Femur (tissue), 1 donor: ENCODE measurements at places on chromosomes 4 and X.

DNA sequence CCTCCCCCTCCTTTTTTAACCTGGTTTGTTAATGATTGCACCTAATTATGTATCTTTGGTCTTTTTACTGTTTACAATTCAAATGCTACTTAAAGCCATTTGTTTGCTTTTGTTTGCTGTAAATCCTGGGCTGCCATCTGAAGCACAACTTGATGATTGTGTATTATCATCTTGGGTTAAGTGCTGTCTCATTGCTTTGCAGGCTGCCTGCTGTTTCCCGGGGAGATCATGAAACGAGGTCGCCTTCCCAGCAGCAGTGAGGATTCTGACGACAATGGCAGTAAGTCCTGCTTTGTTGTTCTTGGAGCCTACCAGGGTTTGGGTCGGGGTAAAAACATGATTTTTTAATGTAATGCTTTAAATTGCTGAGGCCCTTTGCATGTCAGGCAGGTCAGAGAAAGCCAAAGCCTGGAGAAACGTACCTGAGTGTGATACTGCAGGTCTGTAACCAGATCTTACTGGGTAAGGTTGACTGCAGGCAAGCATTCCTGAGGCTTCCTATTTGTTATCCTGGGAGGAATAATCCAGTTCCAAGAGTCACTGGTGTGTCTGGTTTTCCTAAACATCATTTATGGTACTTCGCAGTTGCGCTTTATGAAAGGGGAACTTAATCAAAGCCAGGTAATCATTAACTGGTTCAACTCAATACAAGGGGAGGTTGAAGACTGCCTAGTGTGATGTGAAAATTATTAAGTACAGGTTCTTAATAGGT lies 22.2 kb downstream of the JADE1 start:
- no peak for DNase-seq

GRCh38 chr4:122826553-122827257 lies at the start of gene FGF2:
FGF2 (plus strand) TSS chr4:122826831; CDS start chr4:122827175, 344 bp downstream.
- peak; percentile 93 for DNase-seq

- DNase-seq = no peak
Measured at GRCh38 chrX:63917296-63917695, 132.3 kb upstream of the ARHGEF9 start.

DNA sequence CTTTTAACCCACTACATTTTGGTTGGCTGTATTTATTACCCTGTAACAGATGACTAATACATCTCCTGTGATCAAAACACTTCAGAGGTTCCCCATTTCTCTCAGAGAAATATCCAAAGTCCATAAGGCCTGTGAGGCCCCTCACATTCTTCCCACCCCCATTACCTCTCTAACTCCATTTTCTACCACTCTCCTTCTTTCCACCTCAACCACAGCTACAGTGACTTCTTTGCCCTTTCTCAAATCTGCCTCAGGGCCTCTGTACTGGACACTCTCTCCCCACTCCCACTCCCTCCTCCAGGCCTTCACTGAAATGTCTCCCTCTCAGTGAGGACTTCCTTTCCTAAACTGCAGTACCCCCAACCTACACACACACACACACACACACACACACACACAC lies 8.4 kb upstream of the TMEM144 start:
- DNase-seq = no peak

DNA sequence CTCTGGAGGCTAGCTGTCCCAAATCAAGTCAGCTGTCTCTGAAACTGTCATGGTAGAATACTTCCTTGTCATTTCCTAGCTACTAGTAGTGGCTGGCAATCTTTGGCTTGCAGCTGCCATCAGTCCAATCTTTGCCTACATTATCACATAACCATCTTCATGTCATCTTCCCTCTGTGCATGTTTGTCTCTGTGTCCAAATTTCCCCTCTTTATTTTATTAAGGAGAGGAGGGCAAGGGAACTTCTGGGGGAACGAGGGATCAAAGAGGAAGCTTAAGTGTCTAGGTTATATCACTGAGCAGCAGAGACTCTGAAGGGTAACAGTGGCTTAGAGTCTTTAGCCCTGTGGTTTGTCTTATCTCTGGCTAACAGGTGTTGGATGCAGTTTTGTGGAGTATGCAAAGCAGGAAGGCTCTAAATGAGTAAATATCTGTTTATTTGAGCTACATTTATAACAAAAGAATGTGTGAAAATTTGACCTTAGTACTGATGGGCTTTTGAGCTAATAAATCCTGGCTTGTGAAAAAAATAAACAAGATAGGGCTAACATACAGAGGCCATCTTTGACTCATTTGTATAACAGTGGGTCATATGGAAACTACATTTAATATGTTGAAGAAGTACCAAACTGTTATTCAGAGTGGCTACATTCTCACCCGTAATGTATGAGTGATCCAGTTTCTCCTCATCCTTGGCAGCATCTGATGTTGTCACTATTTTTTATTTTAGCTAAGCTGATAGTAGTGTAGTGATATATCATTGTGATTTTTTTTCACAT lies 49.4 kb upstream of the ENOX2 start:
- no peak for DNase-seq

GRCh38 chrX:68658530-68658929 lies 11.1 kb downstream of the STARD8 start:
- DNase-seq = no peak

DNA sequence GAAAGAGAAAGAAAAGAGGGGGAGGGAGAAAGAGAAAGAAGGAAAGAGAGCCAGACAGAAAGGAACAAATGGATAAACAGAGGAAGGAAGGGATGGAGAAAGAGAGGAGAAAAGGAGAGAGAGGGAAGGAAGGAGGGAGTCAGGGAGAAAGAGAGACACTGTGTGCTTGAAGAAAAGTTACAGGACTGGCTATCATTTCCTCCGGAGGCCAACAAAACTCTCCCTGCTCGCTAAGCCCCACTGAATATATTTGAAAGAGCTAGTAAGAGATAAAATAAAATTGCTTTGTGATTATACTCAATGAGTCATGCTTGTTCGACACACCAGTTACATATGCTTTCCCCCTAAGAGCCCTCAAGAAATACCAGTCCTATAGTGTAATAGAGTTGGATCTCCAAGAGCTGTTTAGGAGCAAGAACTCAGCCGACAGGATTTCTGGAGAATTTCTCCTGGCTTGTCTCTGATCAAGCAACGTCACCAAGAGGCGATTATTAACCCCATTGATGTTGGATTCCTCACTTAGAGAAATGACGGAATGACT lies 102.2 kb downstream of the MXRA5 start:
- no peak for DNase-seq

DNA sequence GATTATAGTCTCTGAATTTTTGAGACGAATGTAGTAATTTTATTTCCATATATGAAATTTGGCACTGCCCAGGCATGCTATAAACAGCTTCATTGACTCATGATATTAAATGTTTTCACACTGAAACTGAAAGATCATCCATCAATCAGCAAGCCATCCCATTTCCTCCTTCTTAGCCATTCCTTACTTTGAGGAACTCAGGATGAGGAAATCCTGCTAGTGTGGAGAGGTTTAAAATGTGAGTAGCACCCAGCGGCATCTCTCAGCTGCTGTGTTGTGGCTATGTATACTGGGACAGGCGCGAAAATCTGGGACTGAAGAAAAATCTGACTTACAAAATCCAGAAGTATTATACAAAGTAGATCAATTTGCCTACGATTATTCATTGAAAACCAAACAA lies 52.1 kb downstream of the PTCHD1 start:
- no peak for DNase-seq

DNA sequence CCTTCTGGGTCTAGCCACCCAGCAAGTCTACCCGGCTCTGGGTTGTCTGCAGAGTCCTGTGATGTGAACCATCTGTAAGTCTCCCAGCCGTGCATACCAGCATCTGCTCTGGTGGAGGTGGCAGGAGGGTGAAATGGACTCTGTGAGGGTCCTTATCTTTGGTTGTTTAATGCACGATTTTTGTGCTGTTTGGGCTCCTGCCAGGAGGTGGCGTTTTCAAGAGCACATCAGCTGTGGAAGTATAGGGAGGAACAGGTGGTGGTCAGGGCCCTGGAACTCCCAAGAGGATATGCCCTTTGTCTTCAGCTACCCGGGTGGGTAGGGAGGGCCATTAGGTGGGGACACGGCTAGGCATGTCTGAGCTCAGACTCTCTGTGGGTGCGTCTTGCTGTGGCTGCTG lies 66.5 kb upstream of the ZFP42 start:
- DNase-seq = no peak

GRCh38 chr4:87848622-87849351 lies 16.0 kb downstream of the MEPE start:
- DNase-seq = peak; percentile 63

DNA sequence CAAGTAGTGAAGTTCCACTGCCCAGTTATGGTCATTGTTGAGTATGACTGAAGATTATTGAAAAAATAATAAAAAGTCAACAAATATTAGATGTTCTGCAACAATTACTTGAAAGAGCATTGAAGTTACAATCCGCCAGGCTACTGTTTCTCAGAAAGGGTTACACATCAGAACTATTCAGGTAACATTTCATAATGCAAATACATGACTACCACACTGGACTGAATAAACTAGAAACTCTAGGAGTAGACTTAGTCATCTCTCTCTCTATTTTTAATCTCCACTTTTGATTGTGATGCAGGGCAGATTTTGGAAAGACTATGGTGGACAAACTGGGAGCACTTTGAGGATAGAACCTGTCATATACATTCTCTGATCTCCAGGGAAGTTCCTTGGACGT lies 748.2 kb upstream of the ATOH1 start:
- no peak for DNase-seq

- DNase-seq = no peak
Measured at GRCh38 chr4:162350331-162350730, 186.5 kb upstream of the FSTL5 start.

GRCh38 chrX:2614911-2615310 lies 76.2 kb upstream of the CD99 start:
- no peak for DNase-seq

DNA sequence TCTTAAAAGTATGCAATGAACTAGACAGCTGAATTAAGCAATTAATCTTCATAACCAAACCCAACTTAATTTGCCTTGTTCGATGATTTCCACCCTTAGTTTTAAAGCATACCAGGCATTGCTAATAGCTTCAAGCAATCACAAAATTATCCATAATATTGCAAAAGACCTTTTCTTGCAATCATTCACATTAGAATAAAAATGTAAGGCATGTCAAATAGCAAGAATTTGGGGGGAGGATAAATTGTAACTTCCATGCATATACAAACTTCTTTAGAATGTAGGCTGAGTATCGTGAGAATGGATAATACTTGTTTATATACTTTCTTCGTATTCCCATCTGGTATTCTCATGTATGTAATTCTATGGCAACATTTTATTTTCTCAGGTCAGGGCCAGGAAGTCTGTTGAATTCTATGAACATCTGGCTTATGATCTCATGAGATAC lies 28.7 kb upstream of the BMP2K start:
- DNase-seq = no peak

- DNase-seq = no peak
Measured at GRCh38 chr4:78242071-78242470, 184.9 kb downstream of the FRAS1 start.

DNA sequence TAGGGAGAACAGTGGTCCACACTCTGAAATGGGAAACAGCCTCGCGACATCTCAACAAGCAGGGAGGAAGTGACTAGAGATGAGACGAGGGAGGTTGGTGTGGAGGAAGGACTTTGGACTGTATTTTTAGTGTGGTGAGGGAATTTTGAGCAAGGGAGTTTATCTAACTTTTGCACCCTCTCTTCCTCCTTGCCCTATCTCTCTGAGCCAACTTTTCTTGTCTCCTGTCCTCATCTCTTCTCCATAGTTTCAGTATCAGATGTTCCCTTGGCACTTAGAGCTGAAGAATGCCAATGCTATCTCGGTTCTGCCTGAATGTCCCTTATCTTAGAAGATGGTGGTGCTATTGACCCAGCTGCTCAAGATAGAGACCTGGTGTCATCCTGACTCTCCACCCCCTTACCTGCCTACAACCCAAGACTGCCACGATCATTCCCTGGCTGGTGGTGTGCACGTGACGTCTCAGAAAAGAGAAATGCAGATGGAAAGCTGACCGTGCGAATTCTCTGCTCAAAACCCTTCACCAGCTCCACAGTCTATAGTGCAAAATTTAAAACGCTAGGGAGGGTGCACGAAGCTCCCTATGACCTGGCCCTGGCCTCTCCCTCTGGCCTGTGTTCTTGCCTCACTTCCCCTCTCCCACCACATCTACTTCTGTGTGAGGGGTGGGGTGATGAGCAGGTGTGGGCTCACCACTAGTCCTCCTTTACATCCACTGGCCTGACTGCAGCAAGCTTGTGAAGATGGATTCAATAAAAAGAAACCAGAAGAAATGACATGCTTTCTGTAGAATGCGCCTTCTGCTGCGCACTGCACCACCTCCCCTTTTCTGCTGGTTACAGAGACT lies 20.9 kb downstream of the MPP1 start:
- no peak for DNase-seq
